A172 (cell line): ENCODE measurements at places on chromosomes 3 and 15.

DNA sequence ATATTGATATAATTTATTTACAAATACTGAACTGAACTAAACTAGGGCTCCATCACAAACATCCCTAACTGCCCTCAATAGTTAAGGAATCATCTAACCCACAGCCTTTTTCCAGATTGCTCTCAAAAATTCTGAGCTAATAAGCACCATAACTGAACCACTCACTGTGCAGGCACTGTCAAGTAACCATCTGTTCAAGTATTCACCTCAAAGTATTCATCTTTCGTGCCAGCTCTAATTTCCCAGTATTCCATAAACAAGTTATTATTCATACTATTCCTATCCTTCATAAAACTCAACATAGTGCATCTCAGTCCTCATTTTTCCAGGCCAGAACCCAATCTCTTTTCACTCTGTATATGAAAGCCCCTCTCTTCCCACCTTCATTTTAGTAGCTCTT lies 41.1 kb downstream of the THBS1 start:
- no peak for DNase-seq

DNA sequence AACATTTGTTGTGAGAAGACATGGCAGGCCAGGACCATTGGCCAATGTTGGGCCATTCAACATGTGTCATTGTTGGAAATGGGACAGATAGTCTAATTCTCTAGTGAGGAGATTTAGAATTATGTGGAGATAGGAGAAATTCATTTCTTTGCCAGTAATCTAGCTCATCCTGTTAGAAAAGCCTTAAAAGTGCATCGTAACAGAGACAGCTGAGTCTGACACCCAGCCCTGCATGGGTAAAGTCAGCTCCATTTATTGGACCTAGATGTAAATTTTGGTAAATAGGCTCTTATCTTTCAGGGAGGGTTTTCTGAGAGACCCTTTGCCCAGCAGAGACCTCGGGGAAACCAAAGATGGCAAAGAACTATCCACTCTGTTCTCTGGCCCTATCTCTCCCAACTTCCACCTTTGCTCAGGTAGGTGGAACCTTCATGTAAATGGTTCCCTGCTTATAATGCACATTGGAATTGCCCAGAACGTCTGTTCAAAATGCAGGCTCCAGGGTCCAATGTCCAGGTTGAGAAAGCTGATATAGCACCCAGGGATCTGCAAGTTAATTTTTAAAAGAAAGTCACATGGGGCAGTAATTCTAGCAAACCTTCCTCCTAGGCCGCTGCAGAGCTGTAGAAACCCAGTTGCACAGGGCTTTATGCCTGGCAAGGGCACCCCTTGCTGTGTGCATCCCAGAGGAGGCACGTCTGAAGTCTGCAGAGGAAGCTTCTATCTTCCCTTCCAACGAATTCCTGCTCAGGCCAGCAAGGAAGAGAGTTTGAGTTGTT lies 365.9 kb upstream of the PROK2 start:
- no peak for DNase-seq

DNA sequence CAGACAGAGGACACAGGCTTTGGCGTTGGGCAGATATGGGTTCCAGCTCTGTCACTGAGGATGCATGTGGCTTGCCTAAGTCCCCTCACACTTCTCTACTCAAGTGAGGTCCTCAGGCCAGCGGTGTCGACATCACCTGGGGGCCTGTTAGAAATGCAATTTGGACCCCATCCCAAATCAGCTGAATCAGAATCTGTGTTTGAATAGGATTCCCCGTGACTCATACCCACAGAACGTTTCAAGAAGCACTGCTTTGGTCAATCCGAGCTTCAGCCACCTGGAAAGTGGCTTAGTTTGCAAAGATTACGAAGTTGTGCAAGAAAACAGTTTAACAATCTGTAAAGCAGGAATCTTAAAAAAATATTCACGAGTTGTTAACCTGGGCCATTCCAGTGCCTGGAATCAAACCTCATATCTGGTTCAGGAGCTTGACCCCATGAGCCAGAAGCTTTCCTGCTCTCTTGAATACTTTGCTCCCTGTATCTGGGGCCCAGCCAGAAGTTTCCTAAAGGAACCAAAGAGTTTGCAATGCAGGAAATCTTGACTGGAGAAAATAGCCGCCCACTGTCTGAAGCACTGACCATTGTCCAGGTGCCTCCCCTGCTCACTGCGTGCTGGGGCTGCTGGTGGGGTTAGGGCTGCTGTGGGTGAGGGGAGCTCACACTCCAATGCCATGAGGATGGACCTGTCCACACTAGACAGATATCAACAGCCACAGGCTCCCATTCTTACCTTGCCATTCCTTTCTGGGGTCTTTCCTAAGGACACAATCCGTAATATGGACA lies 208.5 kb upstream of the LINGO1 start:
- DNase-seq: peak; percentile 81

GRCh38 chr3:55243678-55244077 lies 243.4 kb downstream of the WNT5A start:
- no peak for DNase-seq

DNA sequence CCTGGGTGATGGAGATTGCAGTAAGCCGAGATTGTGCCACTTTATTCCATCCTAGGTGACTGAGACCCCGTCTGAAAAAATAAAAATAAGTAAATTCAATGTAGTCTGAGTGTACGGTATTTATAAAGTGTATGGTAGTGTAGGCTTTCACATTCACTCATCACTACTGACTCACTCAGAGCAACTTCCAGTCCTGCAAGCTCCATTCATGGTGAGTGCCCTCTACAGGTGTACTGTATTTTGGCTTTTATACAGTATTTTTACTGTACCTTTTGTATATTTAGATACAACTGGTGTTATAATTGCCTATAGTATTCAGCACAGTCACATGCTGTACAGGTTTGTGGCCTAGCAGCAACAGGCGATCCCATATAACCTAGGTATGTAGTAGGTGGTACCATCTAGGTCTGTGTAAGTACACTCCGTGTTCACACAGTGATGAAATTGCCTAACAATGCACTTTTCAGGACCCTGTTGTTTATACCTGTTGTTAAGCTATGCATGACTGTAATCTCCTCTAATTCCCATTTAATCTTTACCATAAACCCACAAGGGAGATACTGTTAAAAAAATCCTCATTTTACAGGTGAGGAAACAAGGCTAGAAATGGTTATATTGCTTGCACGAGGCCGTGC lies 19.3 kb downstream of the CACNA1D start:
- peak; percentile 8 for DNase-seq

DNA sequence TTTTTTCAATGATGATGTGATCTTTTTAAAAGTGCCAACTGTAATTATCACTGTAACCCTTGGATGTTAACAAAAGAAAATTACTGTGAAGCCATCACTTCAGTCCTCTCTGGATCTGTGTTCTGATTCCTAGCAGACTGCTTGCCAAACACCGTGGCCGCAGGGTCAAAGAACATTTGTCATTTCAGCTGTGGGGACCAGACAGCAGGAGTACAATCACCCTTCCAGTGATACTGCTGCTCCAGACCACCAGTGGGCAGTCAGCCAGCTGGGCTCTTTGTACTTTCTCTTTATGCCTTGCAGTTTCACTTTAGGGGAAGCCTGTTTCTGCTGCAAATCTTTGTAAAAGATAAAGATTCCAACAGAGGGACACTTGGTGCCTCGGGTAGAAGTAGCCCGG lies 770.0 kb downstream of the GRM7 start:
- DNase-seq: peak; percentile 3

GRCh38 chr3:22115581-22115980 lies 364.6 kb upstream of the ZNF385D start:
- DNase-seq: no peak

DNA sequence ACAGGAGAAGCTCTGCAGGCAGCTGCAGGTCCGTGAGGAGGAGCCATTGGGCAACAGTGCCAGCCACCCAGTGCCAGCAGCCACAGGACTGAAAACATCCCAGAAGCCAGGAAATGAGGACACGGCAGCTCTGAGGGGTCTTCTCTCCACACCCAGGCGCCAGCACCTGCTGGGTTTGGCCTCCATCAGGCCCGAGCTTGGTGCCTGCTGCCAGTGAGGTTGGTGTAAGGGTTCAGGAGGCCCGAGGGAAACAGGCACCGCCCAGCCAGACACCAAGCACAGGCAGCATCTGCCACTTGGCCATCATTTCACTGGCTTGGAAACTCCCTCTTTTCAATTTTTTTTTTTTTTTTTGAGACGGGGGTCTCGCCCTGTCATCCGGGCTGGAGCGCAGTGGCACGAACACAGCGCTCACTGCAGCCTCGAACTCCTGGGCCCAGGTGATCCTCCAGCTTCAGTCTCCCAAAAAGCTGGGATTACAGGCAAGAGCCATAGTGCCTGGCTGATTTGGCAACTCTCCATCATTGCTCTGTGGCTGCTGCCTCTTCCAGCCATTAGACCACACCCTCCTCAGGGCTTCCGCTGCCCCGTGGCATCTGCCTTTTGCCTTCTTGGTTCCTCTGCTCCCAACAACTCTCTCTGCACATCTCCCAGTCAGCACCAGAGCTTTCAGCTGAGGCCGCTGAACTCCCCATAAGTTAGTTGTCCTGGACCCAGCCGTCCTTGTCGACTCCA lies 1.5 kb upstream of the ITIH3 start:
- DNase-seq: peak; percentile 37

DNA sequence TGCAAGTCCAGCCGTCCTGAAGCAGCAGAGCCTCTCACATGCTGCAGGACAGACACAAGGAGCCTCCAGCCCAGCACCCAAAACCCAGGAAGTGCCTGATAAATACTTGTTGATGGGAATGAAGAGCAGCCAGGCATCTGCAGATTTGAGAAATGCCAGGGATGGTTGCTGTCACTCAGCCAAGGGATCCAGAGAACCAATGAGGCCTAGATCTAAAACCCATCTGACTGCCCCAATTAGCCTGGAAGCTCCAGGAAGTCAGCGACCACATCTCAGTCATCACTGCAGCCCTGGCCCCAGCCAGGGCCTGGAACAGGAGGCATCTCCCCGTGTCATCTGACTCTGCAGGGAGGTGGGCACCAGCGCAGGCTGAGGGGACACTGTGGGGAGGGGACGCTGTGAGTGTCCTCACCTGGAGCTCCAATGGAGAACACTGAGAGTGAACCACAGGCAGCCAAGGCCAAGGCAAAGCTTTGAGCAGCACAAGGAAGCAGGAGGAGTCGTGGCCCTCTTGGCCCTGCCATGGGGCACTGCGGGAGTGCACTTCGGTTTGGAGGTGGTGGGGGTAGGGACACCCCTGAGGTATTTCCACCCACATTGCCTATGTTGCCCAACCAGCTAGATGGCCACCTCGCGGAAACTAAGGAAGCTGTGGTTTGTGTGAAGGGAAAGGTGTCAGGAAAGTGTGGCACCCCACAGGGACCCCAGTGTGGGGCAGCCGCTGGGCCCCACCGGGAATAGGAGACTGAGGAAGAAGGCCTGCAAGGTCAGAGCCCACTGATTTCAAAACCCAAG lies 229.5 kb downstream of the VPS13C start:
- no peak for DNase-seq

DNA sequence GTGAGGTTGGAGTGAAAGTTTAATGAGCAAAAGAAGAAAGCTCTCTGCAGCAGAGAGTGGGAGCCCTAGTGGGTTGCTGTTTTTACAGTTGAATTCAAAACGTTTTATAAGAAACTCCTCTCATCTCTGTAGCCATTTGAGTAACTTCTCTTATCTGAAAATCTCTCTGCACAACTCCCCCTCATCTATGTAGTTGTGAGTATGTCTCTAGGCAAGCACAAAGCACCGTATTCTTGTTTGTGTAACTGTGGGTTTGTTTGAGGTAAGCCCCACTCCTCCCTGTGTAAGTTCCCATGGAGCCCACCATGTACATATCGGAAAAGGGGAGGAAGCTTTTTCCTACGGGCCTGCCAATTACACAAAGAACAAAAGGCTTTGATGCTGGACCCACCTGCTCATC lies 56.5 kb upstream of the GOLGA6L2 start:
- no peak for DNase-seq

- DNase-seq: no peak
Observed at GRCh38 chr3:196489747-196490146, 13.8 kb downstream of the RNF168 start.

DNA sequence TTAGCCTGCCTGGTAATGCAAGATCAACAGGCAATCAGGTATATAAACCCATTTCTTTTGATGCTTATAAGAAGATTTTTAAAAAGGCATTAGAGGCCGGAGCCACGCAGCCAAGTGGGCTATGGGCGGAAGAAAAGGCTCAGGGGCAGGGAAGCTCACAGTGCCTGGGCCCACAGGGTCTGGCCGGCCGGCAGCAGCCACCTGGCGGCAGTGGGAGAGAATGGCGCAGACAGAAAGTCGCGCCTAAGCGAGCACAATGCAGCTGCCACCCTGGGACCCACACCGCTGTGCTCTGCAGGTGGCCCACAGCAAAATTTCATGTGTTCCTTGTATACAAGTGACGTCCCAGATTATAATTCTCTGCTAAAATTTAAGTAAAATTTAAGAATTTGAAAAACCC lies 448.6 kb upstream of the RASGRP1 start:
- DNase-seq: no peak

DNA sequence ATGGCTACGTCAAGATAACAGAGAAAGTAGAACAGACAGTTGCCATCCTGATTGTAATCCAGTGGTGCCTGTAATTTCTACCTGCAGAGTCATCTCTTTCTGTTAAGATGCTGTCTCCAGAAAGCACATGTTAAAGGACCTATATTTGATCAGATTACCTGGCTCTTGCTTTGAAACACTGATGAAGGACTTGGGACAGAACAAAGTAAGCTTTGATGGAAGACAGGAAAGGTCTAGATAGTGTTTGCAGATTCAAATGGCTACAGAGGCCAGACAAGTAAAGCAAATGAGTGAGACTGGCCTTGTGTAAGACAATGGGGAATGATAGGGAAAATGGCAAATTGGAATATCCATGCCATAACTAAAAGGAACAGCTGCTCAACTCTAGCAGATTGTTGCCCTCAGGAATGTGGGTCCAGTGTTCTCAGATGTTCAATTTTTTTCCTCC lies 1.8 kb upstream of the GSK3B start:
- no peak for DNase-seq

DNA sequence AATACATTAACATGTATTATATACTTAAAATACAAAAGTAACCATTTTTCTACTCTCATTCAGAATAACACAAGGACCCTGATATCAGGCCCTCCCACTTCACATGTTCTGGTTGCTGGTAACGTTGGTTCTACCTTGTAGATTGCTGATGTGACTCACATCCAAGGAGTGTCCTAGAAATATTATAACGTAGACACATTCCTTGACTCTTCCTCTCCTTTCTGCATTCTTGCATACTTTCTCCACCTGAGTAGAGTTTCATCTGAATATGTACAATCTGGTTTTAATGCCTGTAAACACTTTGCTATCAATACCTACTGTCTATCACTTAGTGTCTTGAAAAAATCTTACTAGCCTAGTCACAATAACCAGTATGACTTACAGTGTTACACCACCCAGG lies 35.0 kb upstream of the NEDD4 start:
- no peak for DNase-seq

GRCh38 chr15:71131601-71132362 lies 16.5 kb downstream of the THSD4 start:
- peak; percentile 32 for DNase-seq

- DNase-seq: no peak
Observed at GRCh38 chr3:148408667-148409066, 289.0 kb upstream of the AGTR1 start.

DNA sequence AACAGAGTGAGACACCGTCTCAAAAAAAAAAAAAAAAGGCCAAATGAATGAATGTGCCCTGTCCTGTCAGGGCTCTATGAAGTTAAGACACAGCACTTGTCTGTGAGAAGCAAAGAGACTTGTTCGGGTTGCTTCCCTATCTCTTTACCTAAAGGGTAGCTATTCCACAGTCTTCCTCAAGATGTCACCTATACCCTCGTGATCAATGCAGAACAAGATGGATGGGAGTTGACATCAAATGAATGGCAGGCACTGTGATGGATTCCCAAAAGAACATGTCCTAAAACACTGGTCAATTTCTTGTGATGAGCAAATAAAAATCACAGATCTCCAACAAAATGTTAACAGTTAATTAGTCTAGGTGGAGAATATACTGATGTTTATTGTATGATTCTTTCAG lies 9.5 kb downstream of the TADA3 start:
- DNase-seq: no peak
